ENCODE measurements at places on chromosomes 3 and 15. TPM values are rescaled to one million over a fixed set of nuclear protein-coding genes. Genes with fewer than 3 reads are reported as not detected.

Gene PLSCR5
- not detected for polyA plus RNA-seq

Gene RAD51
- 12.4 TPM for polyA plus RNA-seq

Gene GXYLT2
- polyA plus RNA-seq = 16.0 TPM

Gene CNTN3
- polyA plus RNA-seq = 42.7 TPM

DNA sequence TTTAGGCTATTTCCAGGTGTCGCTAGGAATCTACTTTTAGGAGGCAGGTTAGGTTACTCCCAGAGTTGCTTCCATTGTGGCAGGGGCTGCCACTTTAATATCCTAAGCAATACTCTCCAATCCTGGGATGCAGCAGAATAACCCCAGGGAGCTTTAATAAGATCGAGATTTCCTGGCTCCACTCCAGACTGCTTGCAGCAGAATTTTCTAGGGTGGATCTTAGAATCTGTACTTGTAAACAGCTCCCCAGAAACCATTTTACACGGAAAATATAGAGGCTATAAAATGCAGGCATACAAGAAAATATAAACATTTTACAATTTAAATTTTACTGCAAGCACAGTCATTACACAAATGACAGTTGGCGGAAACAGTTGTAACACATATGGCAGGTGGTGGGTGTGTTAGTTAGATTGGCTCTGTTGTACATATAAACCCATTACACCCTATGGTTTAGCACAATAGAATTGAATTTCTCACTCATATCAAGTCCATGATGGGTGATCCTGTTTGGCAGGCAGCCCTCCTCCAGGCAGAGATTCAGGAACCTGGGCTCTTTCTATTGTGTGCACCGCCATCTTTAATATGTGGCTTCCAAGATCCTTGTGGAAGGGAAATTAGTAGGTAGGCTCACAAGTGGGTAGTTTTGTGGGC lies 35.0 kb upstream of the TNFAIP8L3 start:
- no peak for DNase-seq

DNA sequence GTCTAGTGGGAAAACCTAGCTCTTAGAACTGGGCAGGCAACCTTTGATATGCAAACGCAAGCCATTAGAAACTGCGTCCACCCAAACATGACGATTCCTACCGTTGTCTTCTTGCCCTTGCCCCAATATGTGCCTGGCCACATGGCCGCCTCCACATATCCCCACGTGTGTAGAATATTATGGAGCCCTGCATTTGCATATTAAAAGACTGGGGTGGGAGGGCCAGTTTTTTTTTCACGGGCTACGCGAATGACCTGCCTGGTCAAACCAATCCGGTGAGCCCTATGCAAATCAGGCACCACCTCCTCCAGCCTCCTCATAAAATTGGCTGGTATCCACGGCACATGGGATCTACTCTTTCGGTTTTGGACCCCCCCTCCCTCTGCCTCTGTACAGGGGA lies 381.0 kb upstream of the RGMA start:
- no peak for DNase-seq

GRCh38 chr3:185781759-185782158 lies 43.1 kb downstream of the IGF2BP2 start:
- no peak for DNase-seq

GRCh38 chr15:73857193-73857920 lies 16.0 kb upstream of the TBC1D21 start:
- no peak for DNase-seq

GRCh38 chr3:124772081-124772831 lies 42.0 kb downstream of the UMPS start:
- no peak for DNase-seq

GRCh38 chr15:68232449-68232848 lies 2.9 kb upstream of the CLN6 start:
- no peak for DNase-seq

- no peak for DNase-seq
Measured at GRCh38 chr3:179701176-179701827, 48.5 kb downstream of the USP13 start.

GRCh38 chr3:36837089-36837488 lies 72.7 kb upstream of the DCLK3 start:
- DNase-seq = no peak

DNA sequence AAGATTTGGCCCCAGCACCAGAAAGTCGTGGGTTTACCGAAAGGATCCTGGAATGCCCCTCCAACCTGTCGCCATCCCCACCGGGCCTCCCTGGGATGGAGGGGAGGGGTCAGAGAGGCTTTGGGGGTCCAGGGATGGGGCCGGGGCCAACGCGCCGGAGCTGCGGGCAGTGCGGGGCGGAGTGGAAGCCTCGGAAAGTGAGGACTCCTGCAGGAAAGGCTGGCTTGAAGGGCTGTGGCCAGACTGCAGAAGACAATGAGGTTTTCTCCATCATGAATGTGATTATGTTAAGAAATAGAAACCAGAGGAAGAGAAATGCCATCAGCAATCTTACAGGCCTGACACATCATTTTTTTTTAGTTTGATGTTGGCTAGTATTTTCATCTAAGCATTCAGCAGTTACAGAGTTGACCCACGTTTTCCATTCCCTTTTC lies 738 bp downstream of the YEATS2 start:
- peak; percentile 42 for DNase-seq

DNA sequence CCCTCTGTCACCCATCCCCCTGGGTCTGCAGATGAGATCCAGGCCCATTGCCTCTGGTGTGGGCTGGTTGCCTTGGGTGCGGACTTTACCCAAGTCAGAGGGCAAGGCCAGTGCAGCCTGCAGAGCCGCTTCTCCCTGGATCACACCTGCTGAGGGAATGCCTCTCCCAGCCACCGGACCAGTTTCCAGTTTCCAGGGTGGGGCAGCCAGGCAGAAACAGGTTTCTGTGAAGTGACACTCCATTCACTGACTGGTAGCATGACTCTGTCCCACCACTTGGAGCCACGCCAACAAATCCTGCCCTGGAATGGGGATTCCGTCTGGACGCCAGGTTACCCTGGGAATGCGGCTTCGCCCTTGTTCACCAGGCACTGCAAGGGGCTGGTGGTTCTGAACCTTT lies 30.0 kb downstream of the PAQR5 start:
- DNase-seq = no peak
